Aorta (tissue), 5 donors: ENCODE measurements at places on chromosomes 12 and 14. TPM values are rescaled to one million over a fixed set of nuclear protein-coding genes. Genes with fewer than 3 reads are reported as not detected.
A peak's percentile ranks its signal among the peaks of the same experiment; 100 is the strongest.

RTL1 gene
- not detected for total RNA-seq

SNX6 gene
- total RNA-seq = 102 TPM

GRCh38 chr12:66860752-66861750 lies 182.2 kb upstream of the GRIP1 start:
- DNase-seq = peak; percentile 76
- no peak overlapping the region for H3K27ac ChIP-seq
- H3K4me1 ChIP-seq = no peaks in the 10 kb centered on the region
- no peaks in the 10 kb centered on the region for H3K27me3 ChIP-seq

GRCh38 chr12:108204117-108204987 lies 75.3 kb downstream of the WSCD2 start:
- H3K4me1 ChIP-seq = no peaks in the 10 kb centered on the region
- DNase-seq = no peak
- no peak overlapping the region for H3K27ac ChIP-seq
- no peak overlapping the region for H3K4me3 ChIP-seq
- H3K36me3 ChIP-seq = no peaks in the 10 kb centered on the region

- H3K27me3 ChIP-seq = no peaks in the 10 kb centered on the region
- H3K4me3 ChIP-seq = no peak overlapping the region
- no peaks in the 10 kb centered on the region for H3K36me3 ChIP-seq
- no peak for DNase-seq
Measured at GRCh38 chr14:72060917-72061316, 128.7 kb downstream of the RGS6 start.

DNA sequence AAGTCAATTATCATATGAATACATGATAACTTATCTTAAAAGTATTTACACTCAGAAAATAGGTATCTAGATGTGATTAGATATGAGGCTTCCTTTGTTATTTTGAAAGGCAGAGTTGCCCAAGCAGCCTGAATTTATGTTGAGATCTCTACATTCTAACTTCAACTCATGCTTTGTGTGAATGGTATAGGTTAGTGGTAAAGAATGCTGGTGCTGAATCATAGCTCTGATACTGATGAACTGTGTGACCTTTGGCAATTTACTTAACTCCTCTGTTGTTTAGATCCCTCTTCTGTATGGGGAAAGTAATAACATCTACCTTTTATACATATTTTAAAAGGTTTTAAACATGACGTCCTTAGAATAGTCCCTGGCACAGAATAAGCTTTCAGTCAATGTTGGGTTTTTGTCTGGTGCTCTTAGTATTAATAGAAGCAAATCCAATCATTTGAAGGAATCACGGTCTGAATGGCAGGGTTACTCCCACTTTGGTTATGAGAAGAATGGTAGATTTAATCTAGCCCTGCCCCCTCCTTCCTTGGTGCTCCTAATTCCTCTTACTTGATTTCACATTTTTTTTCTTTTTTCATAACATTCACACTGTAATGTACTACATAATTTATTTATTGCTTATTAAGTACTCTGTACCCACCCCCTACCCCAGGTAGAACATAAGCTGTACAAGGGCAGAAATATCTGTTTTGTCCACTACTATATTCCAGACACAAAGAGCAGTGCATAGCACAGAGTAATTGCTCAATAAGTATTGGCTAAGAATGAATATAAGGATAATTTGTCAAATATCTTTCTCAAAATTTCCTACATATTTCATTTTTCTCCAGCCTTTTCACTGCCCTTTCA lies 203.3 kb upstream of the KRR1 start:
- H3K36me3 ChIP-seq = no peaks in the 10 kb centered on the region
- H3K4me1 ChIP-seq = no peaks in the 10 kb centered on the region
- DNase-seq = no peak
- no peak overlapping the region for H3K4me3 ChIP-seq
- H3K27ac ChIP-seq = no peak overlapping the region
- H3K27me3 ChIP-seq = no peaks in the 10 kb centered on the region

GRCh38 chr14:105989566-105990302 lies 463.4 kb downstream of the TMEM121 start:
- no peaks in the 10 kb centered on the region for H3K36me3 ChIP-seq
- H3K27me3 ChIP-seq = no peaks in the 10 kb centered on the region

DNA sequence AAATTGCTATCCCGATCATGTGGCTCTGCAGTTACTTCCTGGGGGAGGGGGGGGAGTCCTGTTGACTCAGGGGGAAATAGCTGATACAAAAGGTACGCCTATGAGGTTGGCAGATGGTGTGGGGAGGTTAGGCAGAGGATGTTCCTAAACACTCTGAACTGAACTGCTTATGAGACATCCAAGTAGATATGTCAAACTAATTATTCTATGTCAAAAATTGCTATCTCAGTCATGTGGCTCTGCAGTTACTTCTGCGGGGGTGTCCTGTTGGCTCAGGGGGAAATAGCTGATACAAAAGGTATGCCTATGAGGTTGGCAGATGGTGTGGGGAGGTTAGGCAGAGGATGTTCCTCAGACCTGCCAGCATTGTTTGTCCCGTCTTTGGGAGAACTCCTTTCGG lies 5.1 kb upstream of the VCPKMT start:
- no peaks in the 10 kb centered on the region for H3K4me1 ChIP-seq
- H3K27ac ChIP-seq = no peak overlapping the region
- no peaks in the 10 kb centered on the region for H3K27me3 ChIP-seq
- peaks cover 2% of the 10 kb centered on the region for H3K36me3 ChIP-seq
- H3K4me3 ChIP-seq = no peak overlapping the region
- no peak for DNase-seq
